ENCODE measurements at places on chromosomes 13 and 19.
A peak's percentile ranks its signal among the peaks of the same experiment; 100 is the strongest.

GRCh38 chr19:55273978-55274707, 5.8 kb downstream of the HSPBP1 start:
- DNase-seq: no peak

DNA sequence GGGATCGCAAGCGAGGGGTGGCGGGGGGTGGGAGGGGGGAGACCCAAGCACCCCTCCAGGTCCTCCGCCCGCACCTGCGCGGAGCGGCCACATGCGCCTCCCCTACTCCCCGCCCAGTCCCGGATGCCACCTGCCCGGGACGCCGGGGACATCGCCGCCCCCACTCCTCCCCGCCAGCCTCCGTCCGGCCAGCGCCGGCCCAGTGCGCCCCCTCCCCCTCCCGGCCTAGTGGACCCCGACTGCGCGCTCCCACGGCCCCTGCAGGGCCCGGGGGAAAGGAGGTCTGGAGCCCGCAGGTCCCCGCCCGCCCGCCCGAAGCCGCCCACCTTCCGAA, 263 bp downstream of the RHPN2 start:
- peak; percentile 77 for DNase-seq

- DNase-seq: no peak
These were observed 1.2 kb upstream of the ZNF574 start for GRCh38 chr19:42074513-42075363.

DNA sequence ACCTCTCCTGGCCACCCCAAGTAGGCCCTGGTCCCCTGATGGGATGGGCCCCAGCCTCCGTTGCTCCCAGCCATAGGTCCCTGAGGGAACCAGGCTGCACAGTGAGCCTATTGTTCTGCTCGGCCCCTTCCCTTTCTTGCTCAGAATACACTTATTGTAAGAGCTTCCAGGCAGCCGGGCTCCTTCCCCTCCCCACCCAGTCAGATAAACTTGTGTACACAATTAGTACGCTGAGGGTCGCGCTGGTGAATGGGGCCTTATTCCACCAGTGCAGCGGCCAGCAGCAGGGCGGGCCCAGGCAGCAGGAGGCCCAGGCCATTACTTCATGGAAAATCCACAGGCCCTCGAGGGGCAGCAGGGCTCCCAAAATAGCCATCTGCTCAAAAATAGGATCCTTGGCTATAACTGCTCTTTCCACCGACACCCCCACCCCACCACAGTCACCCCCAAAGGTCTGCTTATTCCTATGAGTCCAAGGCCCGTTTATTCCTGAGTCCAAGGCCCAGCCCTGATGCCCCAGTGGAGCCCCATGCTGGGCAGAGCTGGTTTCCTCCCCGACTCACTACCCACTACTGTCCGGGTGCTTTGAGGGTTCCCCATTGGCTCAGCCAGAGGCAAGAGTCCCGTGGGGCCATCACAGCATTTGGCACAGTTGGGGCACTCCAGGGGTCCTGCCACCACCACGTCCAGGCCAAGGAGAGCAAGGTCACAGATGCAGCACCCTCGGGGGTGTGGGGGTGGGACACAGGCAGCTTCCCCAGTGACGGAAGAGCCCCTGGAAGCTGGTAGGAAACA, 22.1 kb downstream of the CAPN12 start:
- no peak for DNase-seq

All from left lobe of liver (tissue), 2 donors.